Panc1 (cell line): ENCODE measurements at places on chromosomes 5 and 9.

GRCh38 chr5:73482383-73483136, 15.7 kb upstream of the BTF3 start:
- no peak for DNase-seq

GRCh38 chr5:40240671-40241070, 439.0 kb upstream of the PTGER4 start:
- no peak for DNase-seq

DNA sequence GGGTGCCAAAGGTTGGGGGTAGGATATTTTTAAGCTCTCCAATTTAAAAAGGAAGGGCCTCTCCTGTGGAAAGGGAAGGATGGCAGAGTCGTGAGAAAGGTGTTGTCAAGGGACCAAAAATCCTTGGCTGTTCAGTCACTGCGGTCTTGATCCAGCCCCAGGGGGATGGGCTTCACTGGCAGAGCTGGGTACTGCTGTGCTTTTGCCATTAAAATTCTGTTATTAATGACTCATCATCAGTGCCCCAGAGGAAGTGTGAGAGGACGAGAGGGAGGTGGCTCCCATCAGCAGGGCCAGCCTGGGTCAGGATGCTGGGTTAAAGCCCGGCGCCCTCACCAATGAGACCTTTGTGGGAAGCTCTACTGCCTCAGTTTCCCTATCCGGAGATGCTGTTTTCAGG, 16.7 kb downstream of the PCDH12 start:
- DNase-seq: no peak

DNA sequence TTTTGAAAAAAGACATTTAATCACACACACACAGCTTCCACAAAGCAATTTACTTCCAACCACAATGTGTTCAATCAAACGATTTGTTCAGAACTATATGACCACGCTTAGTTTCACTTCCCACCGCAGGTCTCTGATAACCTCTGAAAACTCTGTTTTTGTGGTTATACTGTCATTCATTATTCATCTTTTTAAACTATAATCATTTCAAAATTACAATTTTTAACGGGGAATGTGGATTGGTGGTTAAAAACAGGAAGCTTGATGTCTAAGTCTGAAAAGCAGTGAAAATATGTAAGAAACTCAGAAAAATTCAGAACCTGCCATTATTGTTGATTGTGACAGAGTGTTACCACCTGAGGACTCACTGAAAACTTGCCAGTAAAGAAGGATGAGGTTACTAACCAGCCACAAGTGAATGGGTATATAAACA, 12.7 kb upstream of the TMEM174 start:
- no peak for DNase-seq

- DNase-seq: no peak
These were observed 51.5 kb downstream of the C9orf152 start for GRCh38 chr9:110156416-110156815.
